ENCODE measurements at places on chromosomes 6 and 20.

DNA sequence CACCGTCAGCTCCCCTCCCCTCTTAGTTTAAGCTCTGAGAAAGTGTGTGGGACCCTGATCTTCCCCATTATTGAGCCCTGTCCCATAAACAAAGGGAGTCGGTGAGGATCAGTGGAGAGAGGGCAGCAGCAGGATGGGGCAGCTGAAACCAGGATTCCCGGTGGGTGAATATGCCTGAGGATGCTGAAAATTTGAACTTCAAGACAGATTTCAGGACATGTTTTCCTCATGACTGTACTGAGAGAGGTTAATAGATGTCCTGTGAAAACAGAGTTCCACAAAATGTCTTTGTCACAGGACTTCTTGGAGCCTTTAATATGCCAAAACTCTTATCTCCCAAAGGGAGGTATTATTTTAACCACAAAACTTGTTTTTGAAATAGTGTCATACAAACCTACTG is 53.5 kb upstream of the SLC22A16 start:
- no peak for DNase-seq

DNA sequence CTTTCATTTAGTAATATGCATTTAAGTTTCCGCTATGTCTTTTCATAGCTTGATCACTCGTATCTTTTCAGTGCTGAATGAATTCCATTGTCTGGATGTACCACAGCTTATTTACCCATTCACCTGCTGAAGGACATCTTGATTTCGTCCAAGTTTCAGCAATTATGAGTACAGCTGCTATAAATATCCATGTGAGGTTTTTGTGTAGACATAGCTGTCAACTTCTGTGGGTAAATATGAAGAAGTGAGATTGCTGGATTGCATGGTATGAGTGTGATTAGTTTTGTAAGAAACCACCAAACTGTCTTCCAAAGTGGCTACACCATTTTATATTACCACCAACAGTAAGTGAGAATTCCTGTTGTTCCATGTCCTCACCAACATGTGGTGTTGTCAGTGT is 79.2 kb upstream of the STMND1 start:
- DNase-seq: peak; percentile 70

DNA sequence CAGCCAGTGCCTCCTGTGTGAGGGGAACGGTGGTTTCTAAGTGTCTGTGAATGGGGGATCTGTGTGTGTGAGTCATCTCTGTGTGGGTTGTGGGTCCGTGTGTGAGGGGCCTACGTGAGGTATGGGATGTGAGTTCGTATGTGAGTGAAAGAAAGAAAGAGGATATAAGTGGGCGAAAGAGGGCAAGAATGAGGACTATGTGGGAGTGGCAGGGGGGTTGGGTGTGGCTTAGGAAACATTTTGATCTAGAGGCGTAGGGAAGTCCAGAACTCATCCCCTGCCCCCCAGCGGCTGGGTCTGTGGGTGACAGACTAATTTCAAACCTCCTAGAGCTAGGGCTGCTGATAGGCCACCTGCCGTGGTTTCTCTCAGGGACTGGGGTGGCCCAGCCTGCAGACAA is 35.5 kb downstream of the DHX35 start:
- DNase-seq: no peak

- DNase-seq: no peak
These were observed 13.3 kb upstream of the MYT1 start for GRCh38 chr20:64150756-64151632.

DNA sequence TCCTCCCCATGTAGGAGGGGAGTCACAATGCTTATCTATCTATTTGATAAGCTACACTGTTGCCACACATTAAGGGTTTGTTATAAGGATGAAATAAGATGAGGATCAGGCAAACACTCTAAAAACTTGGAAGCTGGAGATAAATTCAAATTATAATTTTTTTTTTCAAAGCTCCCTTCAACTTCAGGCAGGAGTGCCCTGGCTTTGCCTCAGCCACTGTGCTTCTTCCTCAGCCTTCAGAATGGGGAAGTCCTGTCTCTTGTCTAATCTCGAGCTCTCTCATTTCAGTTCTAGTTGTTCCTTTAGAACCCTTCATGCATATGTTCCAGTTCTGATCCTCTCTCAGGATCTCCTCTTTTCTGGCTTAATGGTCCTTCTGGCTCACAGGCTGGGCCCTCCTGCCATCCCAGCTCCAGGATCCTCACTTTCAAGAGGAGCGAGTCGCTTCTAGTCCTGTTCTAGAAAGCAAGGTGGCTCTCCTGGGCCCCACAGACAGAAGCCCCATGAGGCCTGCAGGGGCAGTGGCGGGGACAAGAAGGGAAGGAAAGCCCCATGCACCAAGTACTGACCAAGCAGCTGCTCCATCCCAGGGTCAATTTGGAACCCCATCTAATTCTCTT is 164.3 kb downstream of the VEGFA start:
- no peak for DNase-seq

- no peak for DNase-seq
These were observed 12.2 kb downstream of the BTN3A1 start for GRCh38 chr6:26414281-26414680.

DNA sequence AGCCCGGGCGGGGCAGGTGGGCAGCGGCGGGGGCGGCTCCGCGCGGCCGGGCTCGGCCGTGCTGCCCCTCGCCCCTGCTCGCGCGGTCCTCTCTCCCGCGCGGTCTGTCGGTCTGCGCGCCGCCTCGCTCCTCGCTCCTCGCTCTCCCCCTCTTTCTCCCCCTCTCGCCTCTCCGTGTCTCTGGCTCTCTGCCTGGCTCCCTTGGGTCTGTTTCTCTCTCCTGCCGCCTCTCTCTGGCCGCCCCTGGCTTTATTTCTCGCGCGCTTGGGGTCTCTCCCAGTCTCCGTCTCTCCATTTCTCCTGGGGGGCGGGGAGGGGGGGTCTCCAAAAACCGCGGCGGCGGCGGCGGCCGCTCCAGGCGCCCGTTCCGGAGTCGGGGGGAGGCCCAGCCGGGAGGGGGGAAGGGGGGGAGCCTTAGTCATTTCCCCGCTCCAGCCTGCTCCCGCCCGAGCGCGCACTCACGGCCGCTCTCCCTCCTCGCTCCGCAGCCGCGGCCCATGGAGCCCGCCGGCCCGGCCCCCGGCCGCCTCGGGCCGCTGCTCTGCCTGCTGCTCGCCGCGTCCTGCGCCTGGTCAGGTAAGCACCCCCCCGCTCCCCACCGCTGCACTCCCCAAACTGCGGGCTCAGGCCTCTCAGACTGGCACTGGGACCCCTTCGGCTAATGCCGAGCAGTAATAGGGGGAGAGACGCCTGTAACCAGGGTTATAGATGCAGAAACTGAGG is at the start of gene SIRPA:
Gene SIRPA (plus strand): TSS at position 457 of the 723 bp plus-strand sequence. CDS start 41 bp downstream, at position 498.
- DNase-seq: peak; percentile 73

DNA sequence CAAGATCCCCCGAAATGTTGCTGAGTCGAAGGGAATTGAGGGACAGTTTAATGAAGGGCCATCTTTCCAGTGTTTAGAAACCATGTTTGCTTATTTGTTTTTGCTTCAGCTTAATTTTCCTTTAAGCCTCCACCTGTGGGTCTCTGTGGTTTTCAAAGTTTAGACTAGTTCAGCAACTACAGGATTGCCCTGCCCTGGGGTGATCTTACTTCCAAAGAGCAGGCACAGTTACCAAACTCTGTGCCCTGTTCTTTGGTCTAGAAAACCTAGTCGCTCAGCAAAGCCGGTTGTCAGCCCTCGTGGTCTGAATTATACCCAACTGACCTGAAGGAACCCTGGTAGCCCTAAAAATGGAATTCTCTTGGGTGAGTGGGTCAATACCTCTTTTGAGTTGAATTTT is 219.2 kb upstream of the GMDS start:
- no peak for DNase-seq

DNA sequence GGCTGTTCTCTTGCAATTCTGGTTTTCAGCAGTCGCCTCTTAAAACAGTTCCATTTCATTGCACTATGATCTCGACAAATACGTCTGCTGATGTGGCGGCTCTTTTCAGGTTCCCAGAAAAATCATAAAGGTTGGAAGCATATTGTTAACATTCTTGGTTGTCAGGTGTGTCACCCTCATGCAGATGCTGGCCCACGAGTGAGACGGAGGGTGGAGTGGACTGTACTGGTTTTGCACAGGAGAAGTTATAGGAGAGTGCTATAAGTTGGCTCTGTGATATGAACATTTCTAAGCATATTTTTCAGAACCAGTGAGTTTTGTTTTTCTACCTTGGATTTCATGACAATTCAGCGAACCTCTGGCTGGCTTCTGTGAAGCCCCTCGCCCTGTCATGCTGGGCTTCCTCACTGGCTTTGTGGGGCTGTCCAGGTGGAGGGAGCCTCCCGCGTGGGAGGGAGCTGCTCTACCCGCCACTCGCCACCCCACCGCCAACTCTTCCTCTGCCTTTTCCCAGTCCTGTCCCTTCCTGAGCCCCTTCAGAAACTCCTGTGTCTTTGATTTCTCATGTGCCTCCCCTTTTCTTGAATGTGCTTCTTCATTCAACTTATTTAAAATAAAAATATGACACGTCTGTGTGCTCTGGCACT is 10.6 kb downstream of the IRF4 start:
- DNase-seq: no peak

DNA sequence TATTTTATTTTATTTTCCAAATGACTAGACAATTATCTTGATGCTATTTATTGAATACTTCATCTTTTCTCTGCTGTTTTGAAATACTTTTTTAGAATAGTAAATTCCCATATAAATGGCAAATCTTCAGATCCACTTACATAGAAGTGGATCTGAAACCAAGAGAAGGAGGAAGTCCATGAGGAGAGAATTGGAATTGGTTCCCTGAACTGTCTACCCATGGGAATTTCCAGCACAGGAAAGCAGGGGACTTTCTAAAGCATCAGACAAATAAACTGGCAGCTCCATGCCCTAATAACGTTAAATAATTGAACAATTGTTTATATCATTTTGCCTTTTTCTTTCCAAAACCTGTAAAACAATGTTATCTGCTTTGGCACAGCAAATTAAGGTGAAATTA is 47.1 kb upstream of the PNRC1 start:
- no peak for DNase-seq

GRCh38 chr6:3297909-3298308 is 39.2 kb downstream of the PSMG4 start:
- DNase-seq: no peak

GRCh38 chr20:39853636-39854035 is 835.4 kb downstream of the MAFB start:
- DNase-seq: peak; percentile 70

GRCh38 chr20:63518351-63518861 is 2.2 kb upstream of the PPDPF start:
- no peak for DNase-seq

GRCh38 chr6:11761744-11762620 is 16.6 kb downstream of the ADTRP start:
- no peak for DNase-seq

DNA sequence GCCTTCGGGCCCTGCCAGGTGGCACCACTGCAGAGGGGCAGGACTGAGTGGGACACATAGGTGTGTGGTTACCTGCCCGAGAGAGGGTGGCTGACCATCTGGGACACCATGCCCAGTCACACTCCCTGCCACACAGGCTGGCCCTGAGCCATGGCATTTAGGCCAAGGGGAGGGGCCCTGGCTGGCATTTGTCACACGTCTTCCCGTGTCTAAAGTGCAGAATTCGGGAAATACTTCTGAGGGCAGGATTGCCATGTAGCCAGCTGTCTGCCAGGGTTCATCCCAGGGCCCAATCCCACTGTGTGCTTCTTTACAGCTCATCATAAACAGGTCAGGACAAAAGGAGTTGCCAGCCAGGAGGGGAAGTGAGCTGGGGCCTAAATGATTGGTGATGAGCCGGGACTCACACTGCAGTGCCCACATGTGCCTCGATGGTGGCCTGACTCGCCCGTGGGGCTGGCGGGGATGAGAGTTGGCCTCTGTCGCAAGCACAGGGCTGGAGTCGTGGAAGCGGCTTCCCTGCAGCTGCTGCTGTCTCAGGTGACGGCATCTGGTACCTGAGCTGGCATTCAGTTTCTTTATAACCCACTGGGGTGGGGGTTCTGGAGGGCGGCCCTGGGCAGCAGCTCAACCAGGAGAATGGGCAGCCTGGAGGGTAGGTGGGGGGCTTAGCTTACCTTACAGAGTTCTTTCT is 5.9 kb upstream of the UNC93A start:
- DNase-seq: no peak

DNA sequence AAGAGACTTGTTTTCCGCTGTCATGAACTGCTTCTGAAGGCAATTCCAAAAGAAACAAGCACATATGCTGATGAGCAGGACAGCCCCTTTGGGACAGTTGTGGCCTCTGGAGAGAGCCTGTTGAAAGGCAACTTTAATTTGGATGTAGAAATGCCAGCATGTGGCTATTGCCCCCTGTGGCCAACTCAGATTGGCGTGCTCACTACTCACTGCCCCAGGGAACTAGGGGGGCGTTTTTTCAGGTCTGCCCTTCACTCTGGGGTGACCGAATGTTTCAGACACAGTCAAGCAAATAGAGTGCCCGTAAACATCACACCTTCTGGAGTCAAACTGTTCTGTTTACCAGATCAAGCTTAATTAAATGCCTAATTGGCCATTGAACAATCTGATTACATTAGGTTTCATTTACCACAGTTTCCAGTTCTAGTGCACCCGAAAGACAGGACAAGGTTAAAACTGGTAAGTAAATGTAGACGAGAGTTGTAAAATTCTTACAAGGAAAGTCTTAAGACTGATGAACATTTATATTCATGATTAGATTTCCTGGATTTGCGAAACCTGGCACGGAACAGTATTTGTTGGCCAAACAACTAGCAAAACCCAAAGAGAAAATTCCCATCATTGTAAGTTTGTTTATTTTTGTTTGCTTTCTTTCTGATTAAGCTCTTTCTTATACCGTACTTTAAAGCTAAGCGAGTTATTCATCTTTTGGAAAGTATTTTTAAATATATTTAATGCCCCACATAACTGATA is 75.9 kb upstream of the SYNJ2 start:
- DNase-seq: no peak

DNA sequence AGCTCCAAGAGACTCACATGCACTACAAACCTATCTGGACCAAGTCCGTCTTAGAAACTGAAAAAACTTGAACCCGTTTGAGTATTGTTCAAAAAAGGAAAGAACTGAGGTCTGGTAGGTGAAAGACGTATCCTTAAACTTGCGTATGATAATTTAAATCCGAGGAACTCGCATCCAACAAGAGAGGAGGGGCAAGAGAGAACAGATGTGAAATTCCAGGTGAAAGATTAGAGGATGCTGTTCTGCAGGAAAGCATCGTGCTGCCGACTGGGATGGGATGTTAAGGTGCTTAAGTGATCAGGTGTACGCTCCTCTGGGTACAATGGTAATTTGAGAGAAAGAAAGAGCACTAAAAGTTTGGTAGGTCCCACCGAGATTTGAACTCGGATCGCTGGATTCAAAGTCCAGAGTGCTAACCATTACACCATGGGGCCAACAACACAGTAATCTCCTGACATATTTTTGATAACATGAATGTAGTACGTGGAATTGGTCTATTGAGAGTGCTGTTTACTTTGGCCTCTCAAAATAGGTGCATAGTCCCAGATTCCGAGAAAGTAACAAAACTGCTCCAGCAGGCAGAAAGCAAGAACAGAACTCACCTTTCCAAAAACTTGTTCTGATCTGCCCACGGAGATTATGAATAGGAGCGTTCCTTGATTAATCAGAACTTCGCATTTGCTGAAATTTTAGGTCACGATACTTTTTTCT is 53.5 kb upstream of the BTN3A2 start:
- DNase-seq: peak; percentile 79

DNA sequence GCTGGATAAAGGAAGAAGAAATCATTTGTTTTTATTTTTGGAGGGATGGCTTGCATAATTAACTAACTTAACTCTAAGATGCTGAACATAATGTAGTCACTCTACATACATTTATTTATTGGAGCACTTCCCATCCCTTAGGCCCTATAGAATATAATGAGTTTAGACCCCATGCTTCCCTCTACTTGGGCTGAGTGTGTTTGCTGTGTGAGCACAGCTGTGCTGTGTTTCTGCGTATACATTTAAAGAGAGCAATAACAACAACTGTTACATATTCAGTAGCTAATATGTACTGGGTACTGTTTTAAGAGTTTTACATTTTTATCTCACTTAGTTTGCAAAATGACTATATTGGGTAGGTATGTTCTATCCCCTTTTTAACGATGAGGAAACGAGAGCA is 736.6 kb upstream of the NRSN1 start:
- DNase-seq: no peak

All from fibroblast of upper back skin (primary cell).